RWPE2 (cell line): ENCODE measurements at places on chromosomes 1 and 21.

DNA sequence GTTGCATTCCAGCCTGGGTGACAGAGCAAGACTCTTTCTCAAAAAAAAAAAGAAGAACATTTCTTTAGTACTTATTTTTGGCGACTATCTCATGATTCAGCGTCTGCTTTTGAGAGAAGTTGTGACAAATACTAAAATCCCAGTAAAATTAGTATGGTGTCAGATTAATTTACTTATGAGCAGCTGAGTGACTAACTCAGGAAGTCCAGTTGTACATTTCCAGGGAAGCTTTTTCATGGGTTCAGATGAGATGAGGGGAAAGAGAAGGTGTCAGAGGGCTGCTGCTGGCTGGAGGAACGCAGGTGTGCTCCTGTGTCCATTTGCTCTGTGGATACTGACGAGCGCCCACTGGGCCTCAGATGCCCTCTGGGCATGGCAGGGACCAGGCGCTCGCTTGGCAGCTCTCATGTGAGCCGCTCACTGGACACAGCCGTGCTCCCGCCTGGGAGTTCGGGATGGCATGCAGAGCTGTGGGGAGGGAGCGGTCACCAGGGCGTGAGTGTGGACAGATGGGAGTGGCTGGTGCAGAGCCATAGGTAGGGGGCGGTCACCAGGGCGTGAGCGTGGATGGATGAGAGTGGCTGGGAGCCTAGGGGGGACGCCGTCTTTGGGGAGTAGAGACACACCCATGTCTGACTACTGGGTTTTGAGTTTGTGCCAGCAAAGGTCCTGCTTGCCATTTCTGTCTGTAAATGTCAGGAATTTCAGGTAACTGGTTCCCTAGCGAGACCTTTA, 55.0 kb downstream of the ADARB1 start:
- H3K36me3 ChIP-seq: no peaks in the 10 kb centered on the region; the same call in 1 of the 2 replicates
- no peaks in the 10 kb centered on the region for H3K27me3 ChIP-seq
- peak overlapping the region; percentile 88 for H3K27ac ChIP-seq
- H3K4me1 ChIP-seq: peaks cover 31% of the 10 kb centered on the region
- DNase-seq: peak; percentile 88

DNA sequence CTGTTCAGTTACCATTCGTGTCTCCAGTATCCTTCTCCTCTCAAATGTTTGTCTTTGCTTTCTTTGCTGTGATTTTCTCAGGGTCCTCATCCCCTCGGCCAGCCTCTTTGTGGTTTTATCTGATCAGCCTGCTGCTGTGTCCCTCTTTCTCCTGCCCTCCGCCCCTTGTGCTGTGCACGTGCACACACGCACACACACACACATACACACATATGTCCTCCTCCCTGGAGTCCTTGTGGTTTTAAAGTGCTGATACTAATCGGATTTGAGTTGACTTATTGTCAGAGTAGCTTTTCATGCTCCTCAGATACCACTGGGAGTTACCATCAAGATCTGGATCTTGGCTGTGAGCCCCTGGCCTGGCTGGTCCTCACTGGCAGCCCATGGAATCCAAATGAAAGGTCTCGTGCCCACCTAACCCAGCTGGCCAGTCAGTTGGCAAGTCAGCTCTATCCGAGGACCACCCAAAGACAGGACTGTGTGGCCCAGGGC, 34.1 kb downstream of the QSOX1 start:
- H3K27me3 ChIP-seq: no peaks in the 10 kb centered on the region
- H3K36me3 ChIP-seq: peaks cover 64% of the 10 kb centered on the region
- DNase-seq: no peak
- no peaks in the 10 kb centered on the region for H3K4me1 ChIP-seq
- H3K27ac ChIP-seq: no peak overlapping the region

DNA sequence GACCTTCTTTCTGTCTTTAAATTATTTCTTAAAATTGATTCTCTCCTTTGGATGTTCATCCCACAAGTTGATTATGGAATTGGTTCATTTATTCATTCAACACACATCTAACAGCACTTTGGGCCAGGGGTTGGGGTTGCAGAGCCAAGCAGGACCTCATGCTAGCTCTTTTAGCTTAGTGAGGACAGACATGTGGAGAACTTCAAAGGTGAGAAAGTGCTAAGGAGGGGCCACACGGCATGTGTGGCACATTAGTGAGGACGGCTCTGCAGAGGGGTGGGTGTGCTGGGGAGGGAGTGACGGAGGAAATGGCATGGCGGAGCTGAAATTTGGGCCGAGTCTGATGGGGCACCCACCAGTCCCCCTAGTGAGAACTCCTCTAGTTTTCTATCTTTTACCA, 32.5 kb upstream of the VASH2 start:
- no peaks in the 10 kb centered on the region for H3K4me1 ChIP-seq
- H3K4me3 ChIP-seq: no peak overlapping the region
- DNase-seq: no peak

- no peaks in the 10 kb centered on the region for H3K27me3 ChIP-seq
- no peak overlapping the region for H3K27ac ChIP-seq
- H3K4me3 ChIP-seq: no peak overlapping the region
- no peak for DNase-seq
These were observed 32.5 kb upstream of the KCNA3 start for GRCh38 chr1:110707232-110707631.

DNA sequence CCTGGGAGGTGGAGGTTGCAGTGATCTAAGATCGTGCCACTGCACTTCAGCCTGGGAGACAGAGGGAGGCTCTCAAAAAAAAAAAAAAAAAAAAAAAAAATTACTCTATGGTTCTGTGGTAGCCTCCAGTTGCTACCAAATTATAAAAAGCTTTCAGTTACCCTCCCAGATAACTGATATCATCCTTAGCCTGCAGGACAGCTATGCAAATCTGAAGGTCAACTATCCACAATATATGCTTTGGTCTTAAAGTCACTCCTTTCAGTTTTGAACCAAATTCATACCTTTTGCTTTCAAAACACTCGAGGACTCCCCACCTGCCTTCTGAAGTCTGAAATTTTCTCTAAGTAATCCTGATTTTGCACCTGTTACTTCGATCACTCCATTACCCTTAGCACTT, 3.1 kb downstream of the MIXL1 start:
- H3K4me1 ChIP-seq: no peaks in the 10 kb centered on the region
- no peak overlapping the region for H3K4me3 ChIP-seq
- no peak for DNase-seq
- no peaks in the 10 kb centered on the region; the same call in 1 of the 2 replicates for H3K36me3 ChIP-seq

DNA sequence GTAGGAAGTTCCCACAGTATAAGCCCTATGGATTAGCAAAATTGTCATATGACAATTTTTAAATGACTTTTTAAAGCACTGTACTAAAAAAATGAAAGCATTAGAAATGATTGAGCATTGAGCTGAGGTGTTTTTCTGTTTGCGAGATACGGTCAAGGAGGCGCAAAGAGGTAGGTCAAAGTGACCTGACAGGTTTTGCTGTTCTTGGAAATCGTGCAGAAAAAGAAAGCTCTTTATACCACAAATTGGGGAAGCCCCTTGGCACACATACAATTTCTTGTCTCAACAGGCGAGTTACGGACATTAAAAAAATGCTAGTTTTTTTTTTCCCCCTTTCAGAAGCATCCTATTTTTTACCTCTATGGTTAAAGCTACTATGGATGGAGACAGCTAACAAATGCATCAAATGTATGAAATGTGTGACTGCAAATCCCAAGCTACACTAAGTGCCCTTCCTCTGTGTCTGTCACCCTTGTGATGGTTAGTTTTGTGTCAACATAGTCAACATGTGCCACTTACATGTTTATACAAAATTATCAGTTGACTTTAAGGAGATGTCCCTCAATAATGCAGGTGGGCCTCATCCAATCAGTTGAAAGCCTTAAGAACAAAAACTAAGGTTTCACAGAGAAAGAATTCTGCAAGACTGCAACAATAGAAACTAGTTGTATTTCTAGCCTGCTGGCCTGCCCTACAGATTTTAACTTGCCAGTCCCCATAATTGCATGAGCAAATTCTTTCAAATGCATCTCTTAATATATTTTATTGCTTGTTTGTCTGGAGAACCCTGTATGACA, 29.3 kb downstream of the CRYZ start:
- no peaks in the 10 kb centered on the region for H3K27me3 ChIP-seq
- H3K27ac ChIP-seq: no peak overlapping the region
- no peak overlapping the region for H3K4me3 ChIP-seq
- no peak for DNase-seq
